M059J (cell line): ENCODE measurements at places on chromosomes 5 and 9.

- no peak for DNase-seq
Measured at GRCh38 chr9:91332546-91333231, 29.0 kb downstream of the AUH start.

DNA sequence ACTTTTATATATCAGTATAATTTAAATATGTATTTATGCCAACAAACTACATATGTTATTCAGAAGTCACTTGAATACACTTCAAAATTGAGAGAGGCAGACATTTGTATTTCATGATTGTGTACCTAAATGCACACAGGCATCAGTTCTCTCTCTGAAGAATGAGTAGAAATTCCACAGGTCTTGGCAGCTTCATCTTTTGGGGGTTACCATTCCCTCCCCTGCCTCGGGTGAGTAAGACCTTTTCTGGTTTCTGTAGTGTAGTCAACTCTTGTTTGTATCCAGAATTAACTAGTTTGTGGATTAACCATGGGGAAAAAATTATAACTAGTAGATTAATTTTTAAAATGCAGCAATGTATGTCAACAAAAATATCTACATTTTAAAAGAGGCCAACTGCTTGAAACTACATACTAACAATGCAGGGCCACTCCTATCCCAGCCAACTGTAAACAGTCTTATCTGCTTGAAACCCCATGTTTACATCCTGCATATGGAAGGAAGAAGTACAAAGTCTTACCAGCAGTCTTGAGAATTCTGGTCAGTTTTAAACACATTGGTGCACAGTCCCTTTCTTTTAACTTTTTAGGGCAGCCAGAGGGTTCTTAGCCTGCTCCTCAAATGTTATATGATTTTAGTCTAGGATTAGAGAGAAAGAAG is 339.6 kb upstream of the KIF2A start:
- no peak for DNase-seq

DNA sequence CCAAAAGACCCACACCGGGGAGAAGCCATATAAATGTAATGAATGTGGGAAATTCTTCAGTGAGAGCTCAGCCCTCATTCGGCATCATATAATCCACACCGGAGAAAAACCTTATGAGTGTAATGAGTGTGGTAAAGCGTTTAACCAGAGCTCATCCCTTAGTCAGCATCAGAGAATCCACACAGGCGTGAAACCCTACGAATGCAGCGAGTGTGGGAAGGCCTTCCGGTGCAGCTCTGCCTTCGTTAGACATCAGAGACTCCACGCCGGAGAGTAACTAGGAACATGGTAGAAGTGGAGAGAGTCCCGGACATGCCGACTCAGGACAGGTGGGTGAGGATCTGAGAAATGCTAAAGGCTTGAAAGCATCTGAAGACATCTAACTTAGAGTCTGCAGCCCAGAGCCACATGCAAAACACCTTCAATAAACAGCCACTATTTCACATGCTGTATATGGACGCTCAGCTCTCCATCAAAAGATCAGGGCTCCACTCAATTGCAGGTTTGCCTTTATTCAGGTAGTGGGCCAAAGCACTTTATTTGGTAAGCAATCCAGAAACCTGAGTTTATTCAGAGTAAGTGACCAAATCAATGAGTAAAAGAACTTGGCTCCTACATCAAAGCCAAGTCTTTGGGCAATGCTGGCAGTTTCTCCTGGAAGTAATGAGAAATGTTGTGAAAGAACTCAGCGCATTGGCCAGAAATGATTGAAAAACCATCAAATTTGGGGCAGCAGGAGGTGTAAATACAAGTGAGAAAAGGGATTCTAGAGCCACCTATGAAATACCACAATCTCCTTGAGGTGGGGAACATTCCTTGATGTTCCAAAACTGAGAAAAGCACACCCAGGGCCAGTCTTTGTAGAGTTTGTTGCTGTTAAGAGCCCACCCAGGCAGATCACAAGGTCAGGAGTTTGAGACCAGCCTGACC is 6.0 kb downstream of the RPL12 start:
- peak; percentile 46 for DNase-seq

- DNase-seq = no peak
Measured at GRCh38 chr5:10277773-10278630, 27.9 kb downstream of the CCT5 start.

GRCh38 chr9:80951675-80952074 is 737.7 kb downstream of the TLE1 start:
- DNase-seq = peak; percentile 17

DNA sequence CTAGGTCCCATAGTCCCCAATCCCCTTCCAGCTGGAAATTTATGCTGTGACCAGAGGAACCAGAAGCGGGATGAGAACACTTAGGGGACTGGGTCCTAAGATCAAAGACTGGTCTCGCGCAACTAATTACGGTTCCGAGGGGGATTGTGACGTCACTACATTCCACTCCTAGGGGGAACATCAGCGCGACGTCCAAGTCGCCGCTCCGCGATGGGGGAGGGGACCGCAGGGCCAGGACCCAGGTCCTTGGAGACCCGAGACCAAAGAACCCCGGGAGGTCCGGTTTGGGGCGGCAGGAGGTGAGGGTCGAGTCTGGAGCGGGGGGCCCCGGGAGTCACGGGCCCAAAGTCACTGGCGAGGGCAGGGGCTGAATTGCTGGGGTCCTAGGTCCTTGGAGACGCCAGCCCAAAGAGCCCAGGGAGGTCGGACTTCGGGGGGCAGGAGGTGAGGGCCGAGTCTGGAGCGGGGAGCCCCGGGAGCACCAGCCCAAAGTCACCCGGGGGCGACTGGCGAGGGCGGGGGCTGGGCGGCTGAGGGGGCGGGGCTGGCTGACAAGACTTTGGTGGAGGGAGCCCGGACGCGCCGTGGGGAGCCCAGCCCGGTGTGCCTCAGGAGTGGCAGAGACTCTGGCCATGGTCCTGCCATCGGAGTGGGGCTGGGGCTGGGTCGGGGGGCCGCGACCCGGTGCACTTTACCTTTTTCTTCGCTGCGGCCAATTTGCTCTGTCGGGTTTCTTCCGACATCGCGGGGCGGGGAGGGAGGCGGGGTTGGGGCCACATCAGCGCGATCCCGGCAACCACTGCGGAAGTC is at the start of gene GOLGA2:
GOLGA2 (minus strand) TSS at position 810 of the 810 bp plus-strand sequence; CDS start at position 779, 31 bp downstream.
- DNase-seq = peak; percentile 62

DNA sequence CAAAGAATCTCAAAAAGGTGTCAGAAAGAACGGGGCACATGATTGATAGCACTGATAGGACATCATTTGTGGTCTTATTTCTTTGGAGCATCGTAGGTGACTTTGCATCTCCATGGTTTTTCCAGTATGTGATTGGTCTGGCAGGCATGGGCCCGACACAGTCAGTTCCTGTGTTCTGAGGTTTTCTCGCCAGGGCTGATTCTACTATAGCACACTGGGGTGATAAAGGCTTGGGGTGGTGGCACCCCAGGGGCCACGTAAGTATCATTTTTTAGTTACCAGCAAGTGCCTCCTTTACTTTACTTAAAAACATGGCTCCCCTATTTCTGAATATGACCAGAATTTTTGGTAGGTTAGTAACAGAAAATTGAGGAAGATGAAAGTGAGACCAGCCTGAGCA is 202.7 kb downstream of the RFK start:
- DNase-seq = no peak

- DNase-seq = no peak
Measured at GRCh38 chr9:21965401-21965951, 28.7 kb downstream of the CDKN2A start.

DNA sequence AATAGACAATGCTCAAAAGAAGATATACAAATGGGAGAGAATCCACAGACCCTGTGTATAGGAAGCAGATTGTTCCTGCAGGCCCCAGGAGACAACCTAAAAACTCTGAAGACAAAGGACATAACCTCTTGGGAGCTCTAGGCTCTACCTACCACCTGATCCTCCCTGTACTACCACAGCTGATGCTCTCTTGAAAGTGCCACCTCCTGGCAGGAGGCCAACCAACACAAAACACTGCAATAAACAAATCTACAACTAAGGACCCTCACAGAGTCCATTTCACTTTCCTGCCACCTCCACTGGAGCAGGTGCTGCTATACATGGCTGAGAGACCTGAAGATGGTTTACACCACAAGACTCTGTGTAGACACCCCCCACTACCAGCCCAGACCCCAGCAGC is 49.0 kb downstream of the STARD4 start:
- no peak for DNase-seq

- DNase-seq = peak; percentile 25
Measured at GRCh38 chr9:133256686-133257091, 18.3 kb downstream of the ABO start.

DNA sequence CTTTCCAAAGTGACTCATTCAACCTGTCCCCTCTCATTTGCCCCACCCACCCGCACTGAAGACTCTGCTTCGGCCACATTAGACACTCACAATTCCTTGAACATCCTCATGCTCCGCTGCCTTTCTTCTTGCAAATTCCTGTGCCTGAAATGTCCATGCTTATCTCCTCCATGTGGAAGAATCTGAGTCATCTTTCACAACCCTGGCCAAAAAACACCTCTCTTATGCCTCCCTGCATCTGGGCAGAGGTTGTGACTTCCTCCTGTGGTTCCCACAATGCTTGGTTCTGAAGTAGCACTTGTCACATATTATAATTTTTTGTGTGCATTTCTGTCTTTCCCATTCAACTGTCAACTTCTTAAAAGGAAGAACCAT is 238.6 kb downstream of the ENC1 start:
- peak; percentile 74 for DNase-seq

DNA sequence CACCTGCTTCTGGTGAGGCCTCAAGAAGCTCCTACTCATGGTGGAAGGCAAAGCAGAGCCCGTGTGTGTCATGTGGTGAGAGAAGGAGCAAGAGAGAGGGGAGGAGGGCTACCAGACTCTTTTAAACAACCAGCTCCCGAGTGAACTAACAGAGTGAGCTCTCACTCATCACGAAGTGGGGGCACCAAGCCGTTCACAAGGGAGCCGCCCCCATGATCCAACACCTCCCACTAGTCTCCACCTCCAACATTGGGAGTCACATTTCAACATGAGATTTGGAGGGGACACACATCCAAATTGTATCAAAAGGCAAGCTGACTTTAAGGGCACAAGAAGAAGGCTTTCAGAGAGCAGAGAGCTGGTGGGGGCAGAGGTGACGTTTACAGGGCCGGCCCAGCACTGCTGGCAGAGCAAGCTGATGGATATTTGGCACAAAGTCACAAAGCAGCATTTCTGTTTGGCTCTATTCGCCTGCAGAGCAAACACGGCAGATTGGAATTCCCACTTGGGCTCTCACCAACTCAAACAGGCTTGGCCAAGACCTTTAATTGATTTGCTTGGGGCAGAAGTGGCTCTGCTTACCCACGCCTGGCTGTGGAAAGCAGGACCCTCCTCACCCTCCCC is 20.0 kb downstream of the PITX1 start:
- DNase-seq = no peak

DNA sequence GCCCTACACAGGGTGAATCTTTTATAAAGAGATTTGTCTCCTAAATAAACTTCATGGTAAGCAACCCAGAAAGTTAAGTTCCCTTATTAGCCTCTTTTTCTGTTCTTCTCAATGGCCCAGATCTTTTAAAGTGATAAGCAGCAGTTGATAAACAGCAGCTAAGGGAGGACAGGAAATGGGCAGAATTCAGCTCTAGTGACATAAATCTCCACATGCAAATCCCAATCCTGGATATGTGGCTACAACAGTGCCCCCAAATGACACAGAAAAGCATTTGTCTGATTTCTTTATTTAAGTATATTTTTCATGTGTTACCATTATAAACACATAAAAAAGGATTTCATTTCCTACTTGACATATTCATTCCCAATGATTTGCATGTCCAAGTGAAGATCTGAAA is 199.0 kb downstream of the DTWD2 start:
- DNase-seq = peak; percentile 1

DNA sequence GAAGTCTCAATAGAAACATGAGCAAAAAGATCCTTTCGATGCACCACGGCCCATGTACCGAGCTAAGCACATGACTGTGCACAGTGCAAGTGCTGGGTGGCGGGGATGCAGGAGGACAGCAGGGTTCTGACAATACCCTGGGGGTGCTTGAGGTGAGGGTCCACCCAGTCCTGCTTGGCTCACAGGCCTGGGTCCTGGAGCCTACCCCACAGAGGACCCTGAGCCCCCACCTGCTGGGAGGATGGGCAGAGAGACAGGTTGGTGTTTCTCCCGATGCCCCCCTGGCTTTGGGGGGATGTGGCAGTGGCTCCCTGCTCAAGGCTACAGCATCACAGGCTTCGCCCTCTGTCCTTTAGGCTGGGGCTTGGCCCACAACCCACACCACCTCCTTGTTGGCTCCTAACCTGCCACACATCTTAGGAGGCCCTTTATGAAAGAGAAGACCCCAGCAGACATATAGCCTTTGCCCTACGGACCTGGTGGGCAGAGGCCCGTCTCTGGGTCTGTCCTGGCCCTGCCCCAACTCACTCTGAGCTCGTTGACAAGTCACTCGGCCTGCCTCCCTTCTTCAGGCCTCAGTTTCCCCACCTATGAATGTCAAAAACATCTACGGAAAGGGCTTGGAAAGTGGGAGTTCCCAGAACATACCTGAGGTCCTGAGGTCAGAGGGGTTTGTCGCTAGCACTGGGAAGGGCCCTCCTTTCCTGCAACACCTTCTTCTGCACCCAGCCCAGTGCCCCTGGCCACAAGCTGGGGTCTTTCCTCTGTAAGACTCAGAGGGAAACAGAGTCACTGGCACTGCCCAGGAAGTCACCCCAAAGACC is 50.3 kb downstream of the BARX1 start:
- no peak for DNase-seq

- DNase-seq = no peak
Measured at GRCh38 chr5:138107213-138107612, 23.4 kb downstream of the WNT8A start.

- no peak for DNase-seq
Measured at GRCh38 chr9:114461468-114461867, 43.8 kb downstream of the WHRN start.

GRCh38 chr9:99112750-99113413 is 8.0 kb downstream of the TGFBR1 start:
- no peak for DNase-seq

DNA sequence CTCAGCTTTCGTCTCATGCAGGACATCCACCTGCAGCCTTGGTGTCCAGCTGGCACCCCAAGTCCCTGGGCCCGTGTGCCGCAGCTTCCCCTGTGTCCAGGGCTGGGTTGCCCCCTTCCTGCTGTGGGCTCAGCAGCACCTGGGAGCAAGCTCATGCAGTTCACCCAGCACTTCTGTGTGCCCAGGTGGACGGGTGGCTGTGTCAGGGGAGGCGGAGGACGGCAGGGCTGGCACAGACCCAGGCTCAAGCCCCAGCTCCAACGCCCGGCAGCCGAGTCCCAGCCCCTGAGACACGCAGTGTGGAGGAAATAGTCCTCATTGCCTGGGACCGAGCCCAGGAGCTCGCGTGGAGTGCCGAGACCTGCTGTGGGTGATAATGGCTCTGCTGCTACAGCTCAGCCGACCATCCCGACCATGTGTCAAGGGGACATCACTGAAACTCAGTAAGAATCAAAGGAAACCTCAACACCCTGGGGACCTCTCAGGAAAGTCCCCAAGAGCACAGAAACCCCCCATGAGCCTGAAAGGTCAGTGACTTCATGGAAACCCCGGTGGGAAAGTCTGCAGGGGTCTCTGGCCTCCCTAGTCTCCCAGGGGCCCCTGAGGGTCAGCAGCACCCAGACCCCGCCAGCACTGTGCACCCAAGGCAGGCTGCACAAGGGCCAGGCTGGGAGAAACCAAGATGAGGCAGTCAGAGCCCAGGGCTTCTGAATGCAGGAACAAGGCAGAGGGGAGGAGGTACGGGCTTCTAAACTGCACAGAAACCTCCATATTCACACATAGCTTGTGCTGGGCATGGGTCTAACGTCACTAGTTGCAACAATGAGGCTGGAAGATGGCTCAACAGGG is 38.8 kb downstream of the LPCAT1 start:
- DNase-seq = no peak

- no peak for DNase-seq
Measured at GRCh38 chr5:148763996-148764395, 62.4 kb upstream of the ADRB2 start.
